ENCODE measurements at places on chromosomes 2 and 18.

- DNase-seq: no peak
Measured at GRCh38 chr2:207762146-207762545, 7.6 kb downstream of the FZD5 start.

DNA sequence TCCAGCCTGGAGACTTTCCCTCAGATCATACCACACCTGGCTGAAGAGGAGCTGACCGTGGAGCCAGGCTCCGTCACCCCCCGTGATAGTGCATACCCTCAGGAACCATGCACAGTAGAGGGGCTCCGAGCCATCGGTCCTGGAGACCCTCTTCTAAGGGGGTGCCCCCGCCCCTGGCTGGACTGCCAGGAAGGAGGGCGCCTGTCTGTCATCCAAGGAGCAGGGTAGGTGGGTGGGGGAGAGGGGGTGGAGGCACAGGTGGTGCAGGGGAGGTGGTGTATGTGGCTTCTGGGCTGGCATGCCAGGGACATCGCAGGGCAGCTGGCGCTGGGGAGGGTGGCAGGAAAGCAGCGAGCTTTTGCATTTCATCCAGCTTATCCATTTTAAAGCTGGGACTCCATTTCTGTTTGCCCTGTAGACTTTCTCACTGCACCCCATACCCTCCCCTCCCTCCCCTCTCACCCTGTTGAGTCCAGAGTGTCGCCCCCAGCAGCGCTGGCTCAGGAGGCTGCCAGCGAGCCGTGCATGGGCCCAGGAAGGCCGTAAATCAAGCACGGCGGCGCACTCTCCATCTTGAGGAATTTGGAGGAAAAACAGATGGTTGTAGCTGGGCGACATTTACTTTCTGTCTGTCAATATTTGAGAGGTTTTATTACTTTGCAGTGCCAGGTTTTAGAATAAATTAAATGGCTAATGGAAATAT lies 56.2 kb upstream of the HS6ST1 start:
- DNase-seq: peak; percentile 68

DNA sequence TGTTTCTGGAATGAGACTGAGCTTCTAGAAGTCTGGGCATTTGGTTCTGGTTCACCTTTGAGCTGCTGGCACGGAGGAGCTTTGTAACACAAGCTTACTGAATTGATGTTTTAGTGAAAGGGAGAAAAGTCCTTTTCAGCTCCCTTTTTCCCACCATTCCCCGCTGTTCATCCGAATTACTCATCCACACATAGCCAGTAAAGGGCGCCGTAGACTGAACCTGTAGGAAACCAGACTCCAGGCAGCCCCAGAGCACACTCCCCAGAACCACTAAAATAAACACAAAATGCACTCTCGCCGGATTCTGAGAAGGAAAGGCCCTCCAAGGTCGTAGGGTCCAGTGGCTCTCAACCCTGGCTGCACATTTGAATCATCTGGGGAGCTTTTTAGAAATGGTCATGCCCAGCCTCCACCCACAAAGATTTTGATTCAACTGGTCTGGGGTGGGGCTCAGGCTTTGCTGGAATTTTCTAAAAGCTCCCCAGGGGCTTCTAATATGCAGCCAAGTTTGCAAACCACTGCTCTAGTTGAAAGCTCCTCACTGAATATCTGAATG lies 29.6 kb downstream of the TCF7L1 start:
- no peak for DNase-seq

GRCh38 chr2:120352696-120353590 lies 7.0 kb downstream of the INHBB start:
- no peak for DNase-seq

DNA sequence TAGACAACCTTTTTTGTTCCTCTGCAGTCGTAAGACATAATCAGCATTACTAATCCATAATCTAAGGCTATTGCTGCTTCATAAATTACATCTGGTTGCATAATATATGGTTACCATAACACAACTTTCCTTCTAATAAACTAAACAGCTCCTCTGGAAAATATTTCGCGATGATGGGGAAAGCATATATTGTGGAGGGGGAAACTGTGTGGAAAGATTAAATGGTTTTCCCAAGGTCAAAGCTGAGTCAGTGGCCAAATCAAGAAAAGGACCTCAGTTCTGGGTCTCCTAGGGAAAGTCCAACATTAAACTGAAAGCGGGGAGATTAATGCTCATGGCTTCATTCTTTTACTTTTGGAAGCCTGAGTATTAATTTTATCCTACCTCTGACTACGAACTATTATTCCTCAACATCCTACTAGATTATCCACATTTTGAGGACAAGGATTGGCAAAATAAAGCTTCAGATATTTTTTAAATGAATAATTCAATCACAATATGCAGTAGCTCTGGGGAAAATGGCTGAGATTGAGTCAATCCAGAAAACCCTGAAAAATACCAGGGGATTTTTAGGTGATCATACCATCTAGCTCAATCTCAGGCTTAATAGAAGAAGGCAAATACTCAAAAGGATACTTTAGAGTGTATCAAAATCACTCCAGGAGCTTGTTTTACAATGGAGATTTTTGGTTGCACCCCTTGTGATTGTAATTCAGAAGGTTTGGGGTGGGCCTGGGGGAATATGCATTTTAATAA lies 33.8 kb upstream of the STK17B start:
- no peak for DNase-seq

GRCh38 chr18:46587600-46587999 lies 69.4 kb downstream of the LOXHD1 start:
- DNase-seq: no peak

- DNase-seq: no peak
Measured at GRCh38 chr18:31171144-31171839, 8.6 kb upstream of the DSC1 start.

GRCh38 chr2:174076040-174076439 lies 110.9 kb upstream of the SP3 start:
- no peak for DNase-seq

GRCh38 chr2:2847209-2847676 lies 516.2 kb upstream of the MYT1L start:
- DNase-seq: peak; percentile 63

DNA sequence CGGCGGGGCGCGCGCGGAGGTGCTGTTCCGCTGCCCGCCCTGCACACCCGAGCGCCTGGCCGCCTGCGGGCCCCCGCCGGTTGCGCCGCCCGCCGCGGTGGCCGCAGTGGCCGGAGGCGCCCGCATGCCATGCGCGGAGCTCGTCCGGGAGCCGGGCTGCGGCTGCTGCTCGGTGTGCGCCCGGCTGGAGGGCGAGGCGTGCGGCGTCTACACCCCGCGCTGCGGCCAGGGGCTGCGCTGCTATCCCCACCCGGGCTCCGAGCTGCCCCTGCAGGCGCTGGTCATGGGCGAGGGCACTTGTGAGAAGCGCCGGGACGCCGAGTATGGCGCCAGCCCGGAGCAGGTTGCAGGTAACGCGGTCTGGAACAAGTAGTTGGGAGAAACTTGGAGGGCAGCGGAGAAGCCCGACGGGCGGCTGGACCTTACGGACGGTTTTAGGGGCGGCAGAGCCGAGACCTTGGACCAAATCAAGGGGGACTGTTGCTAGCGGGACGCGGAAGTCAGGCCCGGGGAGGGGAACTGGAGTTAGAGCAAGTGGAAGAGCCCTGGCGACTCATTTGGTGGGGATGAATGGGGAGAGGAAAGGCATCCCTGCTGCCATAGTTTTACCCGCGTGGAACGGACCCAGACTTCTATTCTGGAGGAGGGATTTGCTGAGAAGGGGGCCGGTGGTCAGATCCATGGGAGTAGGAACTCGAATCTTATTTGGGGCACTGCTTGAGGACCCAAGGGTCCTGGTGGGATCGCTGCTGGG lies 573 bp downstream of the IGFBP2 start:
- DNase-seq: no peak

GRCh38 chr2:197708331-197708730 lies 3.2 kb downstream of the MARS2 start:
- DNase-seq: no peak

DNA sequence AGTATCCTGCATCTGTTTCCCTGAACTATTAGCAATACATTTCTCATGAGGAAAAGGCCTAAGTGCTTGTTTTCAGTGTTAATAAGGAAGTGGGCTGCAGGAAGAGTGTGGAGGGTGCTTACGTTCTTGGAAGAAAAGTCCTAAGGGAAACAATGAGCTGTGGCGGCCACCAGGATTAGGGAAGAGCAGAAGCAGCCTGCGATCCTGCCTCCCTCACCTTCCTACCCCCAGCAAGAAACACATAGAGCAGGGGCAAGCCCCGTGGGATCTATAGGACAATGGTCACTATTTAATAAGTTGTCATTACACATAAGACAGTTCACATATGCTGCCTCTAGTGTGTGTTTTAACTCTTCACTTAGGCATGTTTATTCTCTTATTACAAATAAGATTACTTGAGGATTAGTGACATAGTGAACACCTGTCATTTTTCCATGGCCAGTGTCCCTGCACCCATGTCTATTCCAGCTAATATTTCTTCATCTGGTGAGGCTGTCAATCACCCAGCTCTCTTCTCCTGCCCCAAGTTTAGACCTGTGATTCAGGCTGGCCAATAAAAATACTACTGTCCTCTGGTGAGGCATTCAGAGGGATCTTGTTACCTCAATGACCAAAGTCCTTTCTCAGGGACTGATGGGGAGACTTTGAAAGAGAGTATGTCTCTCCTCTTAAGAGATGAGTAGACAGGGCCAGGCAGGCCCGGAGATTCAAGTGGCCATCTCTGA lies 510.9 kb upstream of the CELF4 start:
- no peak for DNase-seq

- no peak for DNase-seq
Measured at GRCh38 chr18:24913507-24914170, 438.3 kb downstream of the ZNF521 start.

DNA sequence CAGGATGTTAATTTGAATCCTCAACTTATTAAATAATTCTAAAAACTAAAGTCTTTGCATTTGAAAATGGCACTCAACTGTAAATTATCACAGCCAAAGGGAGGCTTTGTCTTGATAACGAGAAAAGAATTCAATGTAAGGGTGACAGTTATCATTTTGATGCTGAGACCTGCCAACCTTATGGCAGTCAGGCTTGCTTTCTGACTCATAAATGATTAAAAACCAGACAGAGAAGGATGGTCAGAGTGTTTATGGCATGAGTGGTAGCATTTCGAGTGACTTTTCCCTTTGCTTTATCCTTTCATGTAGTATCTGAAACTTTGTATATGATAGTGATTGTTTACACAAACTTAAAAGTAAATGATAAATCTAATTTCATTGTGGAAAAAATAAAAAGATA lies 53.9 kb upstream of the EPC2 start:
- no peak for DNase-seq

DNA sequence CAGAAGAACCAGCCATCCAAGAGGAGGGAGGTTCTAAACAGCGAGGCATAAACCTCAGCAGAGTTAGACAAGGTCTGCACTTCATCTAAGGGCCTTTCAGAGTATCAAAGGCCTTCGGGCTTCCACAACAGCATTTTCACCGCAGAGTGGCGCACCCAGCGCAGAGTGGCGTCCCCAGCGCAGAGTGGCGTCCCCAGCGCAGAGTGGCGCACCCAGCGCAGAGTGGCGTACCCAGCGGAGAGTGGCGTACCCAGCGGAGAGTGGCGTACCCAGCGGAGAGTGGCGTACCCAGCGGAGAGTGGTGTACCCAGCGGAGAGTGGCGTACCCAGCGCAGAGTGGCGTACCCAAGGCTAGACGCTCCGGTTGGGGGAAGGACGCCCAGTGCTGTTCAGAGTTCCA lies 137.9 kb downstream of the ZNF516 start:
- no peak for DNase-seq

- DNase-seq: no peak
Measured at GRCh38 chr18:37484983-37485834, 80.4 kb downstream of the CELF4 start.
